ENCODE measurements at places on chromosomes 11 and 22.

DNA sequence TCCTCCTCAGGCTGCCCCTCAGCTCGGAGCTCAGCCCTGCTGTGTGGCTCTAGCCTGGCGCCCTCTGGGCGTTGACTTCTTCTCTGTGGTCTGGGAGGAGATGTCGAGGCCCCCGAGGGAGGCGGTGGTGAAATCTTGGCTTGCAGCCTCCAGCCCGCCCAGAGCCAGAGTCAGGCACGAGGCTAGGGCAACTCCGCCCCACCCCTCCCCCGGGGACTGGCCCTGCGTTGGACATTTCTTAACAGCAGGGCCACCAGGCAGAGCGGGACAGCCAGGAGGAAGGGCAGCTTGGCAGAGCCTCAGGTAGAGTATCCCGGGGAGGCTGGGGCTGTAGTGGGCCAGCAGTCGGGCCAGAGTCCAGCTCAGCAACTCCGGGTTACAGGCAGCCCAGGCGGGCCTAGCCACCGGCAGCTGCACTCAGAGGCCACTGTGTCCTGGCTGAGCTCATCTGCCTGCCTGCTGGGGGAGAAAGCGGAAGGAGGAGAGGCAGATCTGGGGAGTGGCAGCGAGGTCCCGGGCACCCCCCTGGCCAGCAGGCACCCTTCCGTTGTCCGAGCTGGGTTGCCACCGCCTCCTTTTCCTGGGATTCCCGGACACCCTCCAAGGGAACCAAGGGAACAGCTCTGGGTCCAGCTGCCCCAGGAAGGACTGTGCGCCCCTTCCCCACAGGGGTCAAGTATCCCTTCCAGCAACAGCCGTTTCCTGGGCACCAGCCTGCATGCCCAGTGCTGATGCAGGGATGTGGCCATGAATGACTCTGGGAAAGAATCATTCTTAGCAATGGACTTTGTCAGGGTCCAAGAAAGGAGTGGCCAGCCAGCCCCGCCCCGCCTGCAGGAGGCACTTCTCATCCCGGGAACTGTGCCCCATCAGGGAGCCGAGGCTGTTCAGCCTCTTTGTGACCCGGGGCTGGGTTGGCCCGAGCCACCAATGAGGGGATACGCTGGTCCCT, at the start of gene ALDH3B1:
Gene ALDH3B1 (plus strand): TSS at position 238 of the 952 bp plus-strand sequence. CDS start 4,971 bp downstream, outside the sequence.
- DNase-seq: peak; percentile 14

- DNase-seq: no peak
Observed at GRCh38 chr11:71486320-71486719, 33.3 kb downstream of the NADSYN1 start.

GRCh38 chr11:118938491-118939403, 13.0 kb upstream of the BCL9L start:
- DNase-seq: no peak

DNA sequence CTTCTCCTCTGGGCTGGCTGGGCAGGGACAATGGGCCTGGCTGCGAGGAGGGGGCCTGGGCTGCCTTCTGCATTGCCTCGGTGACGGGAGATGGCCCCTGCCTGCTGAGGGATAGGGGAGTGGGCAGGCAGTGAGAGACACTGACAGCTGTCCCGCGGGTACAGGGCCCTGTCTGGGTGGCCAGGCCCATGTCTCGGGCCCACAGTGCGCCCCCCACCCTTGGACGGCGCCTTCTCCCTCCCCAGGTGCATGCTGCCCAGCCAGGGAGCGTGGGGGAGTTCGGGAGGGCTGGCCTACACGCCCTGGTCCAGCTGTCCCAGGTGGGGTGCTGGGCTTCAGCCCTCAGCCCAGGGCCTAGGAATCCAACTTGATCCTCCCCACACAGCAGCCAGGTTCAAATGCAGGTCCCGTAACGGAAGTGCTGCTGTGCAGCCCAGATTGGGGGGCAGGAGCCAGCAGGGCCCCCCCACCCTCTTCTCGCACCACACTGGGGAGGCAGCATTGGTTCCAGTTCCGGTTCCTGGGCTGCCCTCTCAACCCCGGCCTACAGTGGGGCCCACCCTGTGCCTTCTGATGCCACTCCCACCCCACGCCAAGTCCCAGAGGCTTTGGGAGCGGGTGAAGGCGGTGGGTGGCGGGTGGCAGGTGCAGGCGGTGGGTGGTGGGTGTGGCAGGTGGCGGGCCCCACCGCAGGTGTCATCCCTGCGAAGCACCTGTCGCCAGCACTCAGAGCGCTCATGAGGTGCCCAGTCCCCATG, 7.3 kb upstream of the TSSC4 start:
- no peak for DNase-seq

DNA sequence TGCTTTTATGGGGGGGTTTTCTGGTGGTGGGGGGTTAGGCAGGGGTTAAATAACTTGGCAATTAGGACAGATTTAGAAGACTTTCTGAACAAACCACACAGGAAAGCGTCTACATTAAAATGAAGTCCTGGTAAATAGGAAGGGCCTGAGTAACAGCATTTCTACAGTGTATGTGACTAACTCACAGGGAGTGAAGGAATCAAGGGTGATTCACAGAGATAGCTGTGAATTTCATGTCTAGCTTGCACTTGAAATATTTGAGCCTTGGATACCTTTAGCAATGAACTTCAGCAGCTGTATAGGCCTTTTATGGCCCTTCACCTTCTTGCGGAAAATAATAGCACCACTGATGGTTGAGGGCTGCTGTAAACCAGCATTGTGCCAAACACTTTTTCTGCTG, 26.1 kb upstream of the LDHA start:
- no peak for DNase-seq

- DNase-seq: no peak
Observed at GRCh38 chr11:115716080-115716479, 211.9 kb upstream of the CADM1 start.

DNA sequence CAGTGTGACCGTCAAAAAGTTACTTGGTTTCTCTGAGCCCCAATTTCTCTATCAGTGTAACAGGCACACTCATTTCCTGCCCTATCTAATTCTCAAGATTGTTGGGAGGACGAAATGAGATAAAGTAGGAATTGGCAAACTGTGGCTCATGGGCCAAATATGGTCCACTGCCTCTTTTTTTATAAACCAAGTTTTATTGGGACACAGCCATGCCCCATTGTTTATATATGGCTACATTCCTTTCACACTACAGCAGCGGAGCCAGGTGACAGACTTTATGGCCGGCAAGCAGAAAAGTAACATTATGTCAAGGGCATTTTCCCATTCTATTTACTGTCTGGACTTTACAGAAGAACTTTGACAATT, 116.7 kb upstream of the TIMP3 start:
- no peak for DNase-seq

- DNase-seq: no peak
Observed at GRCh38 chr22:44199866-44200265, 19.1 kb downstream of the PARVG start.

- DNase-seq: no peak
Observed at GRCh38 chr22:49752598-49753091, 75.0 kb downstream of the BRD1 start.

DNA sequence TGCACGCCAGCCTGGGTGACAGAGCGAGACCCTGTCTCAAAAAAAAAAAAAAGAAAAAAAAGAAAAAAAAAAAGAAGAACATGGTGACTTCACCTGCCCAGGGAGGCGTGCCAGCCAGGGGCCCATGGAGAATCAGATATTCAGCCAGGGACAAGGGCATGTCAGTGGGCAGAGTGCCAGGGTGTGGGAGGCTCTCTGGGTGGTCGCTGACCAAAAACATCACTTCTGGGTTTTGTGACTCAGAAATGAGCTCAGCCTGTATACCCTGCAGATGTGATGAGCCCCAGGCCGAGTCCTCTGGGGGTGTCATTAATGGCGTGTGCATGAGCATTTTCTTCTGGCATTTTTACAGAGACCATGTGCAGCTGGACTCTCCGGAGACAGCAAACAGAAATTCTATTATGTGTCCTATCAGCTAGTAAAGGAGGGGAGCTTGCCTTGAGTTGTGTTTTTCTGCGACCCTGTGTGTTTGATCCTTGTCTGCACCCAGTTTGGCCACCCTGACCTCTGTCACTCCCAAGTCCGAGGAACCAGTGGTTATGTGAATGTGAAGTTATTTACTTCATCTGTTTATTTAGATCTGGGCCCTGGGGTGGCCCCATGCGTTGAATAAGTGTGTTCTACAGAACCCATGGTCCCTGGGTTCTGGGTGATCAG, 53.6 kb downstream of the BCR start:
- no peak for DNase-seq

DNA sequence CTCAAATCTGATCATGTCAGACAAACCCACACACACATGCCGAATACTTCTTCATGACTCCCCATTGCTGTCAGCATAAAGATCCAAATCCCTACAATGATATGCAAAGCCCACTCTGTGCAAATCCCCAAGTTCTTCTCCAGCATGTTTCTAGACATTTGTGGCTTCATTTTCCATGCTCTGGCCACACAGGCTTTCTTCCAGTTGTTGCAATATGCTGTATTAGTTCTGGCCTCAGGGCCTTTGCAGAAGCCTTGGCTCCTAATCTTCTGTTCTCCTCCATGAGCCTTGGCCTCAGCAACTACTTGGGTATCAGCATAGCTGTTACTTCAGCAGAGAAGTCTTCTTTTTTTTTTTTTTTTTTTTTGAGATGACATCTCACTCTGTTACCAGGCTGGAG, 49.6 kb downstream of the NAV2 start:
- no peak for DNase-seq

DNA sequence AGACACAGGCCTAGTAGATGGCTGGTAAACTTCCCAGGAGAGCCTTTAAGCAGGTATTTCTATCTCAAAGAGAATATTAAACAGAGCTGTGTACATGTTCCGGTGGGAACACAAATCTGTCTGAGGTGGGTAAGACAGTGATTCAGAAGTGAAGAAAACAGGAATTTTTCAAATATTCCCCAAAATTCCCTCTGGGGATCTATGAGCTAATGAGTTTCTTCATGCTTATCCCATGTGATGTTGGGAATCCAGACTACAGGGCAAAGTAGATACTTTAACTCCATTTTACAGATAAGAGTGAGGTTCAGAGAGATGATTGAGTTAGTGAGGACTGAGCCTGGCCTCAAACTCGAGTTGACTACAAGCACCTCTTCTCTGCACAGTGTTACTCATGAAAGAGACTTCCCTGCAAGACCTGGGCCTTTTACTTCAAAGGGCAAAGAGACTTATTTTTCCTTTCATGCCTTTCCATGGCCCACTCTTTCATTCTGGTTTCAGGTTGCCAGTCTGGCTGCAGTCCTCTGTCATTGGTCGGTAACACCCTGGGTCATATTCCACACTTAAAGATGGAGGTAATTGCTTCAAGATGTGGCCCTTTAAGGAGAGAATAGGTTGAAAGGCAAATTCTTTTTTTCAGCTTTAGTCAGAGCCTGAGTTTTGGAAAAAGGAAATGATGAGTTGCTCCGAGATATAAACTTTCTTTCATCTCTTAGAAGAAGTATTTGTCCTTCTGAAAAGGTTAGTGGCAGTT, 70.1 kb downstream of the CYB5R2 start:
- DNase-seq: no peak

DNA sequence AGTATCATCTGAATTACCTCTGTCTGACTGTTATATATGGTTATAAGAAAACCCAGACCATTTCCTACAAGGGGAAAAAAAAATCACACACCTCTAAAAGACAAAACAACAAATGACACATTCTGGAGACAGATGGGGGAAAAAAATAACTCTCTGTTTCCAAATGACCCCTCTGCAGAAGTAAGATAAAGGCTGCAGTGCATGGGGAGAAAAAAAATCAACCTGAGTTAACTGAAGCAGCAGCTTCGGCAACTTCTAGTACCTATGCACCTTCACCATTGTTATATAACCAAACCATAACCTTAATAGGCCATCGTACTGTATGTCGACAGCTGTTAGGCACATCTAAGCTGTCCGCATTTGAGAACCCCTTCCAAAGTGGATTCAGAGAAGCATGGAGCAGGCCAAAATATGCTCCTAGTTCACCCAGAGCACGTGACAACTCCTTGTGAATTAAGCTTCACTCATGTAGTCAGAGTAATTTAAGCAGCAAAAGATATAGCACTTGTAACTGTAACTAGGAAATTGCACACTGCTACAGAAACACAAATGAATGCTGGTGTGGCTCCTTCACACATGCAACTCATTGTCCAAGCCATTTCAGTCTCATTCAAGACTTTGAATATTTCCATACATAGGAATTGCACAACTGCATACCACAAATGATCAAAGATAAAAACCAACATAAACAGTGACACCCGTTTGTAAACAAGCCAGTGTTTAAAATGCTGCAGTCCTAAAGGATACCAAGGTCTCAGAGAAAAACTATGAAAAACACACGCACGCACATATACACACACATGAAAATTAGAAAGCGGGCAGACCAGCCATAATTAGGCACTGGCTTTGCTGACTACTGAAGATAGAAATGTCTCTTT, 2.7 kb downstream of the SIK3 start:
- no peak for DNase-seq

DNA sequence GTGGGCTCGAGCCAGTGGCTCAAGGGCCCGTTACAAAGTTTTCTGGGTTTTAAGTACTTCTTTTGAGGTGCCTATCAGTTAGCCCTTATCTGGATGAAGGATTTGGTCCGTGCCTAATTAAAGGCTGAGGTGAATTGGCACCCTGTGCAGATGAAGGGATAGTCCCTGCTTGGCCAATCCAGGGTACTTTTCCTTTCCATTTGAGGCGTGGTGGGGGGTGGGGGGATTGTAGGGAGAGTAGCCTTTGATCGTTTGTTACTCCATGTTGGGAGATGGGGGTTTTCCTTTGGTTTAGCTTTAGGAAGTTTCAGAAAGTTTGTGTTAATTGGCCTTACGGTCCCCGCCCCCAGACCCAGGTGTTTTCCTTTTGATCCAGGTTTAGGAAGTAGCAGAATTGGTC, 170.8 kb downstream of the DDX10 start:
- no peak for DNase-seq

GRCh38 chr11:19342036-19342435, 101.3 kb upstream of the E2F8 start:
- no peak for DNase-seq

DNA sequence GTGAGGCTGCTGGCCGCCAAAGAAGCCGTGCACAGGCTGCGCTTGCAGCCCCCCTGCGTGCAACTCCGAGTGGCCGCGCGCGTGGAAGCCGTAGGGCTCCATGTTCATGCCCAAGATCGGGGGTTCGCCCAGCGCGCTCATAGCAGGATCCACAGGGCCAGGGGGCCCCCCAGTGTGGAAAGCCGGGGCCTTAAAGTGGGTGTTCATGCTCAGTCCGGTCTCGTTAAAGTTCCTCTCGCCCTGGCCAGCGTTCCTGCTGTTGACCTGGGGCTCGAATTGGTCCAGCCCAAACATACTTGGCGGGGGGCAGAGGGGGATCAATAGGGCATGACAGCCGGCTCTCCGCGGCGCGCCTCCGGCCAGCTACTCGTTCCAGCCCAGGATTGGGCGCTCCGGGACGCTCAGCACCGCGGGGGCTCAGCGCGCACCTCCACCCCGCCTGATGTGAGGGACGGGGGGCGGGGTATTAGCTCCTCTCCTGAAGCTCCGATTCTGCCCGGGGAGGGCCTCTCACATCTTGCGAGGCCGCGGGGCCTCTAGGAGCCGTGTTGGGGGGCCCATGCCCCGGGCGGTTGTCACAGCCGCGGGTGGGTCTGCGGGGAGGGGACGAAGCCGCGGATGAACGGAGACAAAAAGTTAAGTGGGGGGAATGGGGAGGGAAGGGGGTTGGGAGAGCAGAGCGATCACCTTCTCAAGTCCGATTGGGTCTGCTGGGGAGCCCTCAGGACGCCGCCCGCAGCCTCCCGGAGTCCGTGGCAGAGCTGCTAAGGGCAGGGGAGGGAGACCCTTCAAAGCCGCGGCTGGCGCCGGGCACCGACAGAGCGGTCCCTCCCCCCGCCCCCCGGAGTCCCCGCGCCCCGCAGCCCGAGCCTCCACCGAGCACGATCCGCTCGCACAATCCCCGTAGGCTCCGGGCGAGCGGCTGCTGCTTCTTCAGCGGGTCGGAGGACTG, 1.0 kb downstream of the MN1 start:
- DNase-seq: no peak

Data from CD4-positive, alpha-beta T cell treated with Interleukin-1 beta for 1 hour (primary cell).